HFFc6 (cell line): ENCODE measurements at places on chromosomes 6 and 20. TPM values are rescaled to one million over a fixed set of nuclear protein-coding genes. Genes with fewer than 3 reads are reported as not detected.

The BTNL2 gene
- not detected in 3 replicates for total RNA-seq

DNA sequence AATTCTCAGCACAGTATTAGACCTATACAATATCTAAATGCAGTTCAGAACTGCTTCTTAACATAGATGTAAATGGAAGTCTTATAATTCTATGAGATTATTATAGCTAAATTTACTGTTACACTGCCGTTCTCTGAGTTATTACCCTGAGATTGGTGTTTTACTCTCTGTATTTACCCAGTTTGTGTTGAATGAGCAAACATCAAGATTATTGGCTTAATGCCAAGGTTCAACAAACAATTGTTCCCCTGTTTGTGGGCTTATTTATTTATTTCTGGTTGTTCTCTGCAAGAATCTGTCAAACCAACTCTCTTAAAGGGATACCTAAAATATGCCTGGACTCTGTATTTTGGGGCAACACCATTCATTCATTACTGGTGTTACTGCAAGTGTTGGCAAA, 5.2 kb upstream of the STMND1 start:
- H3K4me1 ChIP-seq: peaks cover 25% of the 10 kb centered on the region
- no peak overlapping the region for H3K4me3 ChIP-seq
- no peaks in the 10 kb centered on the region for H3K36me3 ChIP-seq
- peaks cover 4% of the 10 kb centered on the region; the same call in 1 of the 2 replicates for H3K27me3 ChIP-seq
- no peak for DNase-seq

The ACOT13 gene
- 18.5 and 21.9 TPM in 2 replicates for total RNA-seq

- H3K27ac ChIP-seq: peak overlapping the region; percentile 98
- H3K27me3 ChIP-seq: peaks cover 34% of the 10 kb centered on the region
- H3K4me3 ChIP-seq: peak overlapping the region; percentile 79
- DNase-seq: no peak
Observed at GRCh38 chr6:52508261-52508739, 68.6 kb downstream of the TRAM2 start.
